NCI-H146 (cell line): ENCODE measurements at places on chromosomes 1 and 21.

DNA sequence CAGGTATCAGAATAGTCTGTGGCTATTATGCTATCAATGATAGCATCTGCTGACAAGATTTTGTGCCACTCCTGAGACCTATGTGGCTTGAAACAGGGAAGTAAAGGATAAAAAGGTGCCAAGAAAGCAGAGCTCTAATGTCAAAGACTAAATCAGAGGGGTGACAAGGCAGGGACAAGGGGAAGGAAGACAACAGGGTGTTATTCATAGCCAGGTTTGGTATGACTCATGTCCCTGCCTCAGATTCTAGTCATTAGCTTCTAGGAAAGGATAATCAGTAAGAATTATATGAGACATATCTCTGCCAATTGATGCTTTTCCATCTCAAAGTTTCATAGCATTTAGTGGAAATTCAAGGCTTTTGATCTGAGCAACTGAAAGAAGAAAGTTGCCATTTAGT, 31.8 kb upstream of the PLD5 start:
- no peak for DNase-seq

- DNase-seq, result peak; percentile 88
These were observed 24.8 kb downstream of the CSF1 start for GRCh38 chr1:109935451-109935900.

DNA sequence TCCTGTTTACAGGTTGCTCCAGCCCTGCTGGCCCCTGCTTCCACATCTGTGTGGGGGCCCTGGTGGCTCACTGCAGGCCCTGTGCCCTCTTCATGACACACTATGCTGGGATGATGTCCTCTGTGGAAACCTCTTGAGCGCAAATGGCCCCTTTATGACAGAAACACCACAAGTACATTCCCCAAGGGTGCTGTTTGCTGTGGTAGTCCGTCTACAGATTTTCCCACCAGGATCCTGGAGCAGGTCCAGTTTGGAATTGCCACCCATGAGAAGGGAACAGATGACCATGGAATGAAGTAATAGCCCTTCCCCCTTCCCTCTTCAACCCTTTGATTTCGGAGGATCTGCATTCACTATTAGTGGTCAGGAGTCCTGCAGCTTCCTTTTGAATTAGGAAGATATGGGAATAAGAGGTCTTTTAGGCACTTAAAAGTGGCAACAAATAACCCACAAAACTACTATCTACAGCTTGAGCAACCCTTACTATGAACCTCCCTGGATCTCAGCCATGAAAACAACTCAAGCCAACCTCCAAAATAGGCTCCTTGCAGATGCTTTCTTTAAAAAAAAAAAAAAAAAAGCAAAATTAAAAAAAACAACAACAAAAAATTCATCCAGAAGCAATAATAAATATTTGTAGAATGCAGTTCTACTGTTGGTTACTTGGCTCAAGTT, 121.9 kb upstream of the TSPAN2 start:
- DNase-seq, result no peak

DNA sequence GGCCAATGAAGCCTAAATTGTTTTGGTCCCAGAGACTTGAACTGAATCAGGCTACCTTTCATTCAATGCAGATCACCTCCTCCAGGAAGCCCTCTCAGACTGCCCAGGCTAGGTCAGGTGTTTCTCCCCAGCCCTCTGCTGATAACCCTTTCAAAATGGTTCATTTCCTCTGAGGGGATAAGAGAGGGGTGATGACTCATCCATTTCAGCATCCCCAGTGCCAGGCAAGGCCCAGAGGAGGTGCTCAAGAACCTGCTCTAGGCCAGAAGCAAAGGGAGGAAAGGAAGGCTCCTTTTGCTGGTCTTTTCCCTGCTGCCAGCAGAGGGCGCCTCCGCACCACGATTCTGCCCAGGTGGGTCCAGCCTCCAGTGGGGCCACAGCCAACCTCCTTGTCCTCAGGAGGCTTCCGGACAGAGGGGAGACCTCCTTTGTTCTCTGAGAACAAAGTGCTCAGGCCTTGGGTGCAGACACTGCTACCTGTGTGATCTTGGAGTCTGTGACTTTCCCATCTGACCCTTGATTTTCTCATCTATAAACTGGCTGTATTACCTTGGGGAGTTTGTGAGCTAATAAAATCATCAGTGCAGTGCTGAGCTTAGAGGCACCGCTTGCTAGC, 45.3 kb upstream of the ARHGEF10L start:
- peak; percentile 44 for DNase-seq

DNA sequence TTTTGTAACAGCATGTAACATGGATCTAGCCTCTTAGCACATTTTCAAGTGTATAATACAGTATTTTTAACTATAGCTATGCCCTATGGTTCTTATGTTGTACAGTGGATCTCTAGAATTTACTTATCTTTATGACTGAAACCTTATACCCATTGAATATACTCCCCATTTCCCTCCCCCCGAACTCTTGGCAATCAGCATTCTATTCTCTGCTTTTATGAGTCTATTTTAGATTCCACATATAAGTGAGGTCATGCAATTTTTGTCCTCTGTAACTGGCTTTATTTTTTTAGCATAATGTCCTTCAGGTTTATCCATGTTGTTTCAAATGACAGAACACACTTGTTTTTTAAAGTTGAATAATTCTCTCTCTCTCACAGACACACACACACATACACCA, 3.1 kb upstream of the GBP6 start:
- DNase-seq, result peak; percentile 4

GRCh38 chr1:210920258-210920657, 213.7 kb downstream of the KCNH1 start:
- DNase-seq, result no peak

DNA sequence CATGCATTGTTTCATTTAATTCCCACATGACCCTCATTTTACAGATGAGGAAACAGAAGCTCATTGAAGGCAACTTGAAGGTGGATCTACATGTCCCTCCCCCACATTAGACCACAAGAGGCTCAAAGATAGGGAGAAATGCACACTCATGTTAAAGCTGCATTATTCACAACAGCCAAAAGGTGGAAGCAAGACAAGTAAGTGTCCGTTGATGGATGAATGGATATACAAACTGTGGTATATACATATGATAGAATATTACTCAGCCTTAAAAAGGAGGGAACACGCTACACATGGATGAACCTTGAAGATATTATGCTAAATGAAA, 149.7 kb upstream of the JUN start:
- DNase-seq, result no peak

DNA sequence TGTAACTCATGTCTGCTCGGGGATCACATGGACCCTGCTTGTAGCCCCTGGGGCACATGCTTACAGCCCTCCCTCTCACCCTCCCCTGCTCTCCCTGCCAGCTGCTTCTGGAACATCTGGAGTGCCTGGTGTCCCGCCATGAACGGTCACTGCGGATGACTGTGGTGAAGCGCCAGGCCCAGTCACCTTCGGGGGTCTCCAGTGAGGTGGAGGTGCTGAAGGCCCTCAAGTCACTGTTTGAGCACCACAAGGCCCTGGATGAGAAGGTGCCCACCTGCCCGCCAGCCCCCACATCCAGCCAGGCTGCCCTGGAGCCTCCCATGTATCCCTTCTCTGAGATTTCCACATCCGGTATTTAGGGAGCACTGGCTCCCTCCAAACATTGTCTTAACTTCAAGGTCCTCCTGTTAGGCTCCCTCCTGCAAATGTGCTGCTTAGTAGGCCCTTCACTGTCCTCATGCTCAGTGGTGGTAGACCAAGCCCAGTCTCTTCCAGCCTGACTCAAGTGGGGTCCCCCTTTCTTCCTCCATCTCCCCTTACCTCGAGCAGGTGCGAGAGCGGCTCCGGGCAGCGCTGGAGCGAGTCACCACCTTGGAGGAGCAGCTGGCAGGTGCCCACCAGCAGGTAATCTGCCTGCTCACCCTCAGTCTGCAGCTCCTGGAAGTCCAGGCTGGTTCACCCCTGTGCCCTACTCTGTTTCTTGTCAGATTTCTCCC, 17.7 kb downstream of the PPFIA4 start:
- DNase-seq, result no peak

DNA sequence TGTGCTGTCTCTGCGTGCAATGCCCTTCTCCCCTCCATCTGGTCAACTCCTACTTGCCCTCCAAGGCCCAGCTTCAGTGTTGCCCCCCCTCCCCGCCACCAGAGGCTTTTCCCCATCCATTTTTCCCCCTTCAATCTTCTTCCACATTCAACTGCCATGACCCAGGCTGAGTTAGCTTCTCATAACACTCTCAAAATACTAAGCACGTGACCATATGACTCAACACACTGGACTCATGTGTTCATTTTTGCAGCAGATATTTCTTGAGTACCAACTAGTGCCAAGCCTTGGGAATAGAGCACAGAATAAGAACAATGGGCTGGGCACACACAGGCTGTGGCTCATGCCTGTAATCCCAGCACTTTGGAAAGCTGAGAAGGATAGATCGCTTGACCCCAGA, 132.1 kb downstream of the IGSF21 start:
- no peak for DNase-seq

DNA sequence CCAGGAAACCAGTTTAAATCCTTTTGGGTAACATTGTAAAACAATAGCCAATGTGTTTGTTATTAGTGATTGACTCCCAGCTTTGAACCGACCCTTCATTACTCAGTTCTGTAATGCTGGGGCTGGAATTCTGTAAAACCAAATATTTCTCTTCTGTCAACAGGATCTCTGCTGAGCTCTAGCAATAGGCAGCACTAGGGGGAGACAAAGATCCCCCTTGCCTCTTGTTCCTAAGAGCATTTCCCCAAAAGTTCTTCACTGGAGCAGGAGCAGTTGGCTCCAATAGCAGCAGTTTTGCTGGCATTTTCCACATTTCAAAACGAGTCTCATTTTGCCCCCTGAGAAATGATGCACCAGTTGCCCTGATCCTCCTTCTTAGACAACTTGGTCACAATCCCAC, 1671.1 kb downstream of the MRPL39 start:
- DNase-seq, result peak; percentile 10

GRCh38 chr1:38133304-38133703, 86.7 kb upstream of the POU3F1 start:
- DNase-seq, result no peak

DNA sequence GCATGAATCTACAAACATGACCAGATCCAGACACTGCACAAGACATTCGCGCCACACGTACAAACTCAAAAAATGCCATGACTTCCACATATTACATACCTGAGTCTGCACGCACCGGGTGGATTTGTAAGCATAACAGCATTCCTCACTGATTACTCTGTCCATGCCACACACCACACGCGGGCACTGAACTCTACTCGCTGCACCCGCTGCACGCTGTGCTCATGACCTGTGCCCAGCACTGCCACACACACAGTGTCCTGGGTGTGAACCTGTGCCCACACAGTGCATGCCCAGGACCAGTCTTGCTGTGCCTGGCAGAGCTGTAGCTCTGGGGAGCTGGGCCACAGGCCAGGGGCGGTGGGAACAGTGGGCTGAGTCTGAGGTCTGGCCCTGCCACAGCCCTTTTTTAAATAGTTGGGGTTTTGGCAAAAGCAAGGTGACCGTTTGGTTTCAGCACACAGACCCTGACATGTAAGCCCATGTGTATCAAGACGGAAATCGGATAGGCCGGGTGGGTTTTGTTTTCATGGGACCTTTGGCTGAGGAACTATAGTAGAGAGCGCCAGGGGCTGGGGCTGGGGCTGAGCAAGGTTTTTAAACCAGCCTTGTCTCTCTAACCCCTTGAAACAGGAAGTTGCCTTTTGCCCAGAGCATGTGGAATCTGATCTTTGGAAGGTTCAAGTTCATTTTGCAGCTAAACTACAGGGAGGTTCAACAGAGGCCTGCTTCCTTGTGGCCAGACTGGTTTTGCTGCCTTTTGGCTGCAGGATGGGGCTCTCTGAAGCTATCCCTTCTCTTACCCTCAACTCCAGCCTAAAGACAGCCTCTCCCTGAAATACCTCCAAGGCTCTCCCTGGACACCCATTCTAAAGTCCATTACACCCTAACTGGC, 12.3 kb upstream of the GOLT1A start:
- no peak for DNase-seq
